ENCODE measurements at places on chromosomes 7 and 10.

DNA sequence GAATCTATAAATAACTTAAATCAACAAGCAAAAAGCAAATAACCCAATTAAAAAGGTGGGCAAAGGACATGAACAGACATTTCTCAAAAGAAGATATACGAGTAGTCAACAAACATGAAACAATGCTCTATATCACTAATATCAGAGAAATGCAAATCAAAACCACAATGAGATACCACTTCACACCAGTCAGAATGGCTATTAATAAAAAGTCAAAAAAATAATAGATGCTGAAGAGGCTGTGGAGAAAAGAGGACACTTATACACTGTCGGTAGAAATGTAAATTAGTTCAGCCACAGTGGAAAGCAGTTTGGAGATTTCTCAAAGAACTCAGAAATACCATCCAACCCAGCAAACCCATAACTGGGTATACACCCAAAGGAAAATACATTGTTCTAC, 70.6 kb downstream of the CTTNBP2 start:
- DNase-seq, result no peak

GRCh38 chr10:31152421-31153135, 120.9 kb upstream of the ZNF438 start:
- DNase-seq, result peak; percentile 5

- DNase-seq, result no peak
Measured at GRCh38 chr10:94293354-94293753, 69.4 kb downstream of the NOC3L start.

DNA sequence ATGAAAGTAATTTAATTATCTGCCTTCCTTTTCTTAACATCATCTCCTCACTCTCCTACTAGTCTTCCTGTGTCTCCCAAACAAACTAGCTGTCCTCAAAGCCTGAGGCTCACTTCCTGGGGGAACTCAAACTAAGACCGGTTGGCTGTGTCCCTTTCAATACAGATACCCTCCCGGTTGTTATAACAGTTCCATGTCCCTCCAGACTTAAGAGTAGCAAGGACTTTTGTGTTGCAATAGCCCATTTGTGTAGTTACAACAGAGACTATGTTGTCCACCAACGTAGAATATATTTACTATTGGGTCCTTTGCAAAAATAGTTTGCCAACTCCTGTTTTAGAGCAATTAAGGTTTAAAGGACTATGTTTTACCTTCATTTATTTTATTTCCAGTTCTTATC, 8.6 kb upstream of the TARP start:
- no peak for DNase-seq

DNA sequence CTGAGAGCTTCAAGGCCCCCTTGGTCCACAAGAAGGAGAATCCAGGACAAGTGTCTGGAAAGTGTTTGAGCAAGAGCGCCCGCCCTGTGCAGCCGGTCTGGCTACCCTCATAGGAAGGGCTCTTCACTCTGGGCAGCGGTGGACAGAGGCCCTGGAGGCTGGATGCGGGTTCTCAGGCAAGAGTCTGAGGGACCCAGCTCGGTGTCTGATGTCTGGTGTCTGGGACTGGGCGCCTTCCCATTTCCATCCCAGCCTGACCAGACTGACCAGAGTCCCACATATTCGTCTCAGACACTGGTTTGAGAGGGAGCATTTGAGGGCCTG, 59.8 kb downstream of the HK1 start:
- no peak for DNase-seq

- DNase-seq, result no peak
Measured at GRCh38 chr7:64888561-64888900, 14.5 kb upstream of the ZNF273 start.

DNA sequence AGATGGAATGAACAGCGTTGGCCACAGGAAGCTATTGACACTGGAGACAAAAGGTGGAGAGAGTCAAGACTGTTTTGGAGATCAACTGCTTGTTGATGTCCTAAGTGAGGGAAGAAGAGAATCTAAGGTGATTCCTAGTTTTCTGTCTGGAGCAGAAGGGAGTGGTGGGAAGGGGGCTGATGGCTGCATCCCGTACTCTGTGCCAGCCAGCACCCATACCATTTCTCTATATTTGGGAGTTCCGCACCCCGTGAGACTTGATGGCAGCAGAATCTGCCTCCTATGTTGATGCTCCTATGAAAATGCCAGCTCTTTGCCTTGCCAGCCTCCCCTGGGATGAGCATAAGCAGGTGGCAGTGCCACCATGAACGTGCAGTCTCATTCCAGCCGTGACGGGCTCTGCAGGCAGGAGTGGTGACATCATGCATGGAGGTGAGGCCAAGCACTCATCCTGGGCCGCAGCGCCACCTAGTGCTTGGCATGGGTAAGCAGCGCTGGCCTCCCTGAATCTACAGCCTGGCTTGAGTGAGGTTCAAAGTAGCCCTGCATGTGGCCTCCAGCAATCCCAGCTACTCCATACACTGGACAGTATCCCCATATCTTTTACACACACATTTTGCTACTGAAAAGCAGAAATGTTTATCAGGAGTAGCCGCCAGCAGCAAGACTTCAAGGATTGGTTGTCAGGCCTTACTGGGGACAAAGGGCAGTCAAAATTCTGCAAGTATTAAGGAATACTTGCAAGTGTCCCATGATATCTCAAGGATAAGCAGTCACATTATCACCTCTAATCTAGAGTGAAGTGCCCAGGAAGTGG, 43.0 kb downstream of the PODXL start:
- peak; percentile 84 for DNase-seq

DNA sequence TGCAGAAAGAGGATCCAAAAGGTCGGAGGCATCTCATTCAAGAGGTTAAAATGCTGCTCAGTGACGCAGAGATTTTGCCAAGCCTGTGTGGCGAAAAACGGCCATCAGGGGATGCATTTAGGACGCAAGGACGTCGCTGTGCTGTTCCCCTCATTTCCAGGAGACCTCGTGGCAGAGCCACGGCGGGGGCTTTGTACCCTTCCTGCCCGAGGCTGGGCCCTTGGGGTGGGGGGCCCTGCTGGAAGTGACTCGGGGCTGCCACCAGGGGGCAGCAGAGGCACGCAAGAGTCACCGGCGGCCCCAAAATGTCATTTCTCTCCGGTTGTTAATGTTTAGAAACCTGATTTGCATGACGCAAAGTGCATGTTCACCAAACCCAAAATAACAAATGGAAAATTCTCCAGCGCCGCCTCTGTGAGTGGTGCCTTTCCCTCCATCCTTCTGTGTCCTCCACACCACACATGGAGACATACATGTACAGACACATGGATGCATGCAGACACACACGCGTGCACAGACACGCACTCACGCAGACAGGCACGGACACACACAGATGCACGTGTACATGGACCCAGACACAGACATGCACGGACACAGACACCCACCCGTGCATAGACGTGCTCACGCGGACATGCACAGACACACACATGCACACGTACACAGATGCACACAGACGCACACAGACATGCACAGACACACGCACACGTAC, 51.0 kb upstream of the NKX6-2 start:
- DNase-seq, result peak; percentile 49

DNA sequence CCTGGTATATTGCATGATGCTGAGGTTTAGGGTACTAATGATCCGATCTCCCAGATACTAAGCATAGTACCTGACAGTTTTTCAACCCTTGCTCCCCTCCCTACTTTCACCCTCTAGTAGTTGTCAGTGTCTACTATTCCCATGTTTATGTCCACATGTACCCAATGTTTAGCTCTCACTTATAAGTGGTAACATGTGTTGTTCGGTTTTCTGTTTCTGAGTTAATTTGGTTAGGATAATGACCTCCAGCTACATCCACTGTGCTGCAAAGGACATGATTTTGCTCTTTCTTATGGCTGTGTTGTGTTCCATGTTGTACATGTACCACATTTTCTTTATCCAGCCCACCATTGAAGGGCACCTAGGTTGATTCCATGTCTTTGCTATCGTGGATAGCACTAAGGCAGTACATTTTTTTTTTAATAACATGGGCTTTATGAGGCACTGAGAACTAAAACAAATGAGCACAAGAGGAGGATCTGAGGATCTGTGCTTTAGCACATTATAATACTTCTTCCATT, 28.1 kb downstream of the ITGB8 start:
- DNase-seq, result no peak

- no peak for DNase-seq
Measured at GRCh38 chr10:81130014-81130413, 592.3 kb downstream of the SH2D4B start.

GRCh38 chr10:73597346-73597745, 6.2 kb upstream of the USP54 start:
- no peak for DNase-seq

DNA sequence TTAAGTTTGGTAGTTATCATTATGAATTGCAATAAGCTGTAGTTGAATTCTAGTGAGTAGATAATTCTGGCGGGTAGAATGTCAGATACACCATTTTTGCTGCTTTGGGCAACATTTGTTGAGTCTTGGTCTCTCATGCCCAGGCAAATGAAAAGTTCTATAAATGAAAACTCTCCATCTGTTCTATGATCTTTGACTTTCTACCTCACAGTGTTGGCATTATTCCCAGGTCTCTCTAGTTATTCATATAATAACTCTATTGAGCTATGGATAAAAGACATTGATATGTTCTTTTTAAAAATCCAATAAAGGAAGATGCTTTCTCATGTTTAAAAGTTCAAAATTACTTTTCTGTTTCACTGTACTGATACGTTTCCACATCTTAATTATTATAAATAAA, 415.3 kb upstream of the SEMA3D start:
- DNase-seq, result no peak

DNA sequence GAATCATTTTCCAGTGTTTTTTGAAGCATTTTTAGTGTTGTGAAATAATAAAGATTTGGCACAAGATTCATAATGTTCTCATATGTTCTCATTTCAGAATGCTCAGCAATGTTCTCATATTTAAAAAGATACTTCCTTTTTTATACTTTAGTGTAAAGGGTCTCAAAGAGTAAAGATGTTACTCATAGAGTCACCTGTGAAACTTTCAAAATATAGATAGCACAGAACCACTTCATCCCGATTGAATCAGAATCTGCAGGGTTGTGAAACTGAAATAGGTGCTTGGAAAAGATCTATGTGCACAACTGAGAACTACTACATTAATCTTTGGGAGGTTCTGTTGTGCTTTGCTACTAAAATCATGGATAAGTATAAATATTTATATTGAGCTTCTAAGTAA, 144.7 kb downstream of the MDFIC start:
- DNase-seq, result no peak

DNA sequence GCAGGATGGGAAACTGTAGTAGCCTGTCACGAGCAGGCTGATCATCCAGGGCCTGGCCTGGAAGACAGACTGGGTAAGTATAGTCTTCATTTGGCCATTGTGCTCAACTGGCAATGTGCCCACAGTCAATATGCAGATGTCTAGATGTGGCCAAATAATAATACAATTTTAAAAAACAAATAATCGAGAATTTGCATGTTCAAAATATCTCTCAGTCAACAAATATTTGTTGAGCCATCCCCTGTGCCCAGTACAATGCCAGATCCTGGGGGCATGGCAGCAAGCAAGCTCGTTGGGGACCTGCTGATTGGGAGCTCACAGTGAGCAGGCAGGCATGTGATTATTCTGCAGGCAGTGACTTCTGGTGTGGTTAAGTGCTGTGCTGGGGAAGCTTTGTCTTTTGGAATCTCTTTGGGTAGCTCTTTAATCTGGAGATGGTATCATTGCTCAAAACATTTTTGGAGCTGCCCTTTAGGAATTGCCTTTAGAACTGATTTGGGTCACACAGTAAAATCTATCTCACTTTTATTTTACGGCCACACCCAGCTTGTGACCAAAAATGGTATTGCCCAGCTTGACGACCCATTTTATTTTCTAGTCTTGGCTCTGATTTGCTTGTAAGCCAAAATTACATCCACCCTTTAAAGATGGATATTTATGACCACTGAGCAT, 92.2 kb downstream of the PLCE1 start:
- DNase-seq, result no peak

GRCh38 chr10:124743191-124744101, 732 bp downstream of the FAM53B start:
- no peak for DNase-seq

- DNase-seq, result no peak
Measured at GRCh38 chr10:66747451-66747850, 178.4 kb upstream of the LRRTM3 start.

DNA sequence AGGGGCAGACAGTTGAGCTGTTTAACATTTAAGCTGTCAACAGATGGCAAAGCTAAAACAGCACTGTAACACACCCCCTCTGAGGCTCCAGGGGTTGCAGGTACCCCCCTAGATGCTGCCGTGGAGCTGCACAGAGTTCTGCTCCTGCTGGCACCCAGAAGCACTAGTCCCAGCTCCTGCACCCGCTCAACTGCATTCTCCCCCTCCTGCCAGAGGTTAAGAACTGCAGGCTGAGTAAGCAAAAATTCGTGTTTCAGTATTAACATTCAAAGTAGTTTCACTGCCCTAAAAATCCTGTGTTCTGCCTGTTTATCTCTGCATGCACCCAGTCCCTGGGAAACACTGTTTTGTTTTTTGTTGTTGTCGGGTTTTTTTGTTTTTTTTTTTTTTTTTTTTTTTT, 790.8 kb upstream of the KCND2 start:
- DNase-seq, result no peak

GRCh38 chr7:79822620-79823240, 311.9 kb upstream of the GNAI1 start:
- no peak for DNase-seq

DNA sequence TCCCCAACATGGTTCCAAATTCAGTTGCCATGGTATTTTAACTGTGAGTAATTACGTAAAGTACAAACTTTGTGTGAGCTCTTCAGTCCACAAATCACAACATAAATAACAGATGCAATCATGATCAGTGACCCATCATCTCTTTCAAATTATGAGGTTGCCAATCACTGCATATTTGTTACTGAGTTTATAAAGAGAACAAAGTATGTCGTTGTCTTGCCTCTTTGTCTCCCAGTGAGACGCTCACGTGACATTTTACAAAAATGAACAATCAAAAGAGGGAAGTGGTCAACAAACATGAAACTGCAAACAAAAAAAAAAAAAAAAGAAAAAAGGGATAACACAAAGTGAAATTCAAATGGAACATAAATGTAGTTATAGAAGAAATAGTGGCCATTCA, 122.7 kb upstream of the PDSS1 start:
- DNase-seq, result no peak

GRCh38 chr10:69458430-69459100, 7.3 kb downstream of the TSPAN15 start:
- DNase-seq, result no peak

DNA sequence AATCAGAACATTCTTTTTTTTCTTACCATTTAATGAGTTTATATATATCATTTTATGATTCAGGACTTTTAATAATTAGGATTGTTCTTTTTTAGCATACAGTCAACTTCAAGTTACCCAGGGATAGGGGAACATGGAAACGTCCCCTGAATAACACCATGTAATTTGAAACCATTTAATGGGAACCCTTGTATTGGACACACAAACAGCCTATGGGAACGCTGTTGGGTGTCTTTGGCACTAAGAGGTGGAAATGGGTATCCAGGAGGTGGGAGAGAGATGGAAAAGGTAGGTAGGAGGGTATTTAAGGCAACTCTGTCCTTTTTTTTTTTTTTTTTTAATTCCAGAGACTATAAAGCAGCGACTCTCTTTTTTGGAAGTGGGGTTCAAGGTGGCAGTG, 2.6 kb downstream of the LUC7L2 start:
- no peak for DNase-seq

- DNase-seq, result no peak
Measured at GRCh38 chr7:12862146-12862545, 174.7 kb downstream of the ARL4A start.
